Brain pericyte (primary cell): ENCODE measurements at places on chromosomes 6 and 20.

DNA sequence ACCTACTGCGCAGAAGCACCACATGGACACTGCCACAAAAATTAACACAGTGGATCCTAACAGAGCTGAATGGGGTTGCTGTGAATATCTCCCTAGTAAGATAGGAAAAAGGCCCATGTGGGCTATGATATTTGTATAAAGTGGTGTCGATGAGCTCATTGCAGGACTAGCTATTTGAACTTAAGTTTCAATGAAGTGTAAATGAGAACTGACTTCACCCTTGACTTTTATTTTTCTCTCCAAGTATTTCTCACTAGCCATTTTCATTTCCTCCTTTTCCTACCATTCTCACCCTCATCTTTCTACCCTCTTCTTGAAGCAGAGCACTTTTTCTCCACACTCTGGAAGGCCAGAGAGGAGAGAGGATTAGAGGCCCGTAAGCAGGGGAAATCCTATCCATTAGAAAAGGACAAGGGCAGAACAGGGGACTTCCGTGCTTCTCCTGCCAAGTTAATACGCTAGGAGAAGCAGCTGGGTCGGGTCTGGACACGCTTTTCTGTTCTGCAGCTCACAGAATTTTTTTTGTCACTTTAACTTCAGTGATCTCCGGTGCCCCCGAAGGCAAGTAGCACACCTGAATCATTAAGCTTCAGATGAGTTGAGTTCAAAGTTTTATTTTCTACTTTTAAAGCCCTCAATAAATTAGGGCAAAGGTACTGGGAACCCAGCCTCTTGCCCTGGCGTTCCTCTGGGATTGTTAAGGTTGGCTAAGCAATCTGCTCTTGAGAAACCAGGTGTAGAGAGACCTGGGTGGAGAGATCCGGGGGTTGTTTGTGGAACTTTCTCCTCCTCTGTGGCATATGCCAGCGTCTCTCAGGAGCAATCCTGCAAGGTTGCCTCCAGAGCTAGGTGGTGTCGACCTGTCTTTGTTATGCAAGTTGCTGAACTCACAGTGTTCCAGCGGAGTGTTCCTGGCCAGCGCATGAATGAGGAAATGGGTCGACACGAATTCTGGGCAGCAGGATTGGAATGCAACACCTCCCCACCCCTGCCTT lies 56.2 kb upstream of the ARID1B start:
- no peak for DNase-seq

- DNase-seq = no peak
Observed at GRCh38 chr20:20668639-20669038, 43.8 kb downstream of the RALGAPA2 start.

GRCh38 chr20:19626896-19627295 lies 131.2 kb upstream of the RIN2 start:
- DNase-seq = no peak

GRCh38 chr20:6606651-6607050 lies 160.8 kb upstream of the BMP2 start:
- DNase-seq = no peak

DNA sequence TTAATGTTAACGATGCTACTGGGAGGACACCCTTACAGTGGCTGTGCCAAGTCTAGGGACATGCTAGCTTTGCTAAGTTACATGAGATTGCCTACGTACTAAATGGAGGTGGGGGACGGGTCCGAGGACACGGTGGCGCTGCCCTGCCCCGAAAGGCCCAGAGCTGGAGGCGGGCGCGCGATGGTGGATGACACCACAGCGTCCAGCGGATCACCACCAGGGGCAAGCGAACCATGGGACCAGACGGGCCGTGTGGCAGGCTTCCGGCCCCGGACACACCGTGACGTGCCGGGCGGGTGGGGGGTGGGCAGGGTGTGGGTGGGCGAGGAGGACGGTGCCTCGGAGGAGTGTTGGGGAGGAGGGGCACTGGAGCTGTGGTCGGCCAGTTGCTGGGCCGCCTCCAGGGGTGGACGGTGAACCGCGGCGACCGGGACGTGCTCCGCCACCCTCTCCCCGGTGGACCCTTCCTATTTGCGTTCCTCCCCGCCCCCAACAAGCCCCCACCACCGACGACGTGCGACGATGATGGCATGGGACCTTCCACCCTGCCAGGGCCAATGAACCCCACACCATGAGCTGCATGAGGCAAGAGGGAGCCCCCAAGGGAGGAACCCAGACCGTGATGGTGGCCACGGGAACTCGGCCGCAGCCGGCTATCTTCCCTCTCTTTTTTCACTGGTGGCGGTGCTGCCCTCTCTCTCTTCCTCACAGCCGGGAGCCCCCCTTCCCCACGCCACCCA lies 773.3 kb upstream of the DEFB115 start:
- no peak for DNase-seq

- DNase-seq = no peak
Observed at GRCh38 chr6:73746787-73747186, 50.8 kb downstream of the CD109 start.

DNA sequence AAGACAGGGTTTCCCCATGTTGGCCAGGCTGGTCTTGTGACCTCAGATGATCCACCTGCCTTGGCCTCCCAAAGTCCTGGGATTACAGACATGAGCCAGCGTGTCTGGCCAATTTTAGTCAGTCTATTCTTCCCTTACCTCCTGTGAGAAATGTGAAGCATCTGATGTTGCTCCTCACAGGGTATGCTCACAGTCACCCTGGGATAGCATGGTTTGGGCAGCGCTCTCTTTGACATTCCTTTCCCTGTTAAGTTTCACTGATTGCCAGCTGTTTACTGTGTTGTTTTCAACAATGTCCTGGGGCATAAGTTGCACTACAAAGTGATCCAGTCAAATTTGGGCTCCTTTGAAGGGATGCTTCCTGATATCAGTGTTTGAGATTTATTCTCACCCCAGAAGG lies 13.1 kb downstream of the CDC5L start:
- DNase-seq = no peak

- no peak for DNase-seq
Observed at GRCh38 chr20:19519466-19519865, 238.6 kb upstream of the RIN2 start.

- DNase-seq = no peak
Observed at GRCh38 chr6:169583886-169584541, 117.8 kb downstream of the WDR27 start.

DNA sequence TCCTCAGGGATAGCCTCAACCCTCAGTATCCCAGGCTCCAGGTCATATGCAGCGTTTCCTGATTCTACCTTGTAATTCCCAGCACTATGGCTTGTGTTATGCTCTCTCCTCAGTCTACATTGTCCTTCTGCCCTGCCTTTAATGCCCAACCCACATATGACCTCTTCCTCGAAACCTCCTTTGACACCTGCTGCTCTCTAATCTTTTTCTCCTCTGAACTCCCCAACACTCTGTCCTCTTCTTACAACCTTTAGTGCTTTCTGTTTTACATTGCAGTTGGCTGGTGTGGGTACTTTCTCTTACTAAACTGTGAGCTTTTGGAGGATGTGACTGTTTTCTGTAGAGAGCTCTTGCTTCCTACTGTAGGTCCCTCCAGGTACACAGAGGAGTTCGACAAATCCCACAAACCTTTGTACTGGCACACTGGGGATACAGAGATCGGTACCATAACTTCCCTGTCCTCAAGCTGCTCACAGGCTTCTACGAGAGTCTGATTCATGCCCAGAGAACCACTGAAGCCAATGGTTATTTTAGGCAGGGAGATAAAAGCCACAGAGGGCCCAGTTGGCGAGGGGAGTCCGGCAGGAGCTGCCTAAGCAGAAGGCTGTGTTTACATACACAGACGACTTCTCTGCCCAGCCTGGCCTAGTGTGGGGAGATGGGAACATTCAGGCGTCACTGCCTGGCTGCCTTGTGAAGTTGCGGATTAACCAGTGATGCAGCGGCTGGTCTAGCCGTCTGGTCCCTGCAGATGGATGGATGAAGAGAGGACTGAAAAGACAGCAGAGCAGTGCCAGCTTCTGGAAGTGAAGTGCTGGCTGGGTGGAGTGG lies 8.4 kb upstream of the EPB41L1 start:
- DNase-seq = no peak

DNA sequence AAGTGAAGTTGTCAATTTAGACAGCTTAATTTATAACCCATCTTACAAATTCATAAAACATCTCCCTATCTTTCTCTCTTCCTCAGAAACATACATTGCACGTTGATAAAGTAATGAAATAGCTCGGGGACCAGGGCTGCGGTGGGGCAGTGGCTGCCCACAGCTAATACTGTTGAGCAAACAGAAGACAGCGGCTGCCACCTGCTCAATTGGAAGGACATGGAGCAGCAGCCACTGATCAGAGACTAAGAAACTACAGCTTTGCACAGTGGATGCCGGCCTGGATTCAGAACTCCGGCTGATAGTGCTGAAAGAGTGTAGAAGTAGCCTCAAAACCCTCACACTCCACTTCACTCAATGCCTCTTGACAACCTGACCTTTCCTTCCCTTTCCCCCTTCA lies 157.9 kb upstream of the PDE10A start:
- DNase-seq = no peak

DNA sequence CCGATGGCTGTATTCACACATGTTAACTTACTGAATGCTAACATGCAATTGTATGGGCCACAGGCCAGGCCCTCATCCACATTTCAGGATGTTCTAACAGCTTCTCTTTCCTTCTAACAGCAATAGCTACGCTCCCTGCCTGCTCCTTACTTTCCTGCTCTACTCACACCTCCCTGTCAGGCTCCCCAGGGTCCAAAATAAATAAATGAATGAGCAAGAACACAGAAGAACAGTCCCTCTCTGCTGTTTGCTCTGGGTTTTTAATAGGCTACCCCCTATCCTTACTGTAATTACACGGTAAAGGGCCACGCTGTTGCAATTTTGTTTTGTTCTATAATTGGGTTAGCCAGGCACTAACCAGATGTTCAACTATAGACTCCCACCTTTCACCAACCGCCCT lies 135.6 kb downstream of the GMDS start:
- no peak for DNase-seq

DNA sequence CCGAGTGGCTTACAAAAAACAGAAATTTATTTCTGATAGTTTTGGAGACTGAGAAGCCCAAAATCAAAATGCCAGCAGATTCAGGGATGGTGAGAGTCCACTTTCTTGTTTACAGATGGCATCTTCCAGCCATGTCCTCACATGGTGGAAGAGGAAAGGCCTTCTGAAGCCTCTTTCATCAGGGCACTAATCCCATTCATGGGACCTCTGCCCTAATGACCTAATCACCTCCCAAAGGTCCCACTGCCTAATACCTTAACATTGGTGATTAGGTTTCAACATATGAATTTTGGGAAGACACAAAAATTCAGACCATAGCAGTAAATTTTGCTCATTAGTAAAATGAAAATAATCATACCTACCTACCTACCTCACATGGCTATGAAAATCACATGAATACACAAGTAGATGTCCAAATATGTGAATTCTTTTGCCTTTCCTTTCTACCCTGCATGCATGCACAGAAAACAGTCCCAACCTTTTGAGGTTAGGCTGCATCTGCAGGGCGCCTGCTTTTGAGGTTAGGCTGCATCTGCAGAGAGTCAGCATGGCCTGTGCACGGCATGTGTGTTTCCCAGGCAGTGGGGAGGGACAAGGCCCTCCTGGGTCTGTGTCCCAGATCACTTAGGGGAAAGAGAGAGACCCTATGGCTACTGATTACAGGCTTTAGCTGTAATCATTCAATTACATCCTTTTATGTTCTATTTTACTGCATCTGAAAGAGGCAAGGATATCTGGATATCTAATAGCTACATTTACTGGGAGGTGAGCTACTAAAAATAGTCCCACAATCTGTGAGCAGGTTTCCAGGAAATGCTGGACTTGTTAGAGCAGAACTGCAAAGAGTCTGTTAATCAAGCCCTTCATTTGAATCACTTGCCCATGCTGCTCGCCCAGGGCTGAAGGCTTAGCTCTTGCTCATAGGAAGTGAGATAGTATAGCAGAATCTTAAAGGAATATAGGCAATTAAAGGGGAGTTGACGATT lies 497.7 kb upstream of the MARCKS start:
- DNase-seq = no peak

GRCh38 chr6:101614774-101615173 lies 221.3 kb downstream of the GRIK2 start:
- no peak for DNase-seq
